ENCODE measurements at places on chromosomes 7 and 10.
A peak's percentile ranks its signal among the peaks of the same experiment; 100 is the strongest.

DNA sequence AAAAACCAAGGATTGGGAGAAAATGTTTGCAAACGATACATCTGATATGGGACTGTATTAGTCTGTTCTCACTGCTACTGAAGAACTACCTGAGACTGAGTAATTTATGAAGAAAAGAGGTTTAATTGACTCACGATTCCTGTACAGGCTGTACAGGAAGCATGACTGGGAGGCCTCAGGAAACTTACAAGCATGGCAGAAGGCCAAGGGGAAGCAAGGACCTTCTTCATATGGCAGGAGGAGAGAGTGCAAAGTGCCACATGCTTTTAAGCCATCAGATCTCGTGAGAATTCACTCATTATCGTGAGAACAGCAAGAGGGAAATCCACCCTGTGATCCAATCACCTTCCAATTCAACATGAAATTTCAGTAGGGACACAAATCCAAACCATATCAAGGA is 11.0 kb downstream of the ZNF713 start:
- DNase-seq: no peak

GRCh38 chr10:70169649-70170364 is 507 bp downstream of the SAR1A start:
- no peak for DNase-seq

DNA sequence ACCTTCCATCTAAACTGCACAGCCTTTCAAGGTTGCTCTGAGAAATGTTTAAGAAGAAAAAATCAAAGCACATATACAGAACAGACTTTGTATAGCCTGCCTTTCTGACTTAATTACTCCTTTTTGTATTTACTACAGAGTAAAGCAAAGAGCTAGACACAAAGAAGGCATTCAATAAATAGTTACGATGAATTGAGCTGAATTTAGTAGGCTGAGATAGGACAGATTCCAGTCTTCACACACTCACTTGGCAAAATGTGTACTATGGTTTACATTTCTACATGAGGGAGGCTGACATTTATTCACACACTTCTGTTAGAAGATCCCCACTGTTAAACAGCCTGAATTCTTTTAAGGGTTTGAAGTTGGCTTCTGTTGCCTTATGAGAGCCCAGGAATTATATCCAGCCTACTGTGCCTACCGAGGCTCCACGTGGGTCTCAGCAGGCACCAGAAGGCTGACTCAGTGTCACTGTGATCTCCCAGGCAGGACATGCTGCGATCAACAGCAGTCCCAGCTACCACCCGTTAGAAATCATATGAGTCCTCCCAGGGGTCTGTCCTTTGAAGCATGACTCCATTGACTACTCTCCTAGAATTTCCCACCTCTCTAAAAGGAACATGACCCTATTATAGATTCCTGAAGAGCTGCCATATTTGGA is 24.5 kb upstream of the SLC25A13 start:
- DNase-seq: no peak

DNA sequence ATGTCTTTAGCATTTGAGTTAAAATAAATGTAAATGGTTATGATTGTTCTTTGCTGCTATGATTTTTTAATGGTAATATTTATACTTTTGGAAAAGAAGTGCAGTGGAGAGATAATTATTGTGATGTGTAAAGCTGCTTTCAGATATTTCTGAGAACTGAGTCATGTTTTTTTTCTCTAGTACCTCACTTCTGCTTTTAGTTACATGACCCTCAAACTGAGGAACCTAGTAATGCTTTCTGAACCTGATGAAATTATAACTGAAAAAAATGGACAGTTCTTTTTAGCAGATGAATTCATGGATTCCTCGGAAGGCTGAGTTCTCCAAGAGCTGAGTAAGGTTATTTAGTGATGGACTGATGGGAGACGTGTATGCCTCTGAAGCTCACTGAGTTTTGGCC is 167.8 kb downstream of the CDCA7L start:
- DNase-seq: no peak

GRCh38 chr7:101586906-101587677 is 42.0 kb downstream of the MYL10 start:
- no peak for DNase-seq

- DNase-seq: no peak
These were observed 630.0 kb upstream of the GRM3 start for GRCh38 chr7:86013662-86014061.

GRCh38 chr10:22874189-22874854 is 53.5 kb upstream of the ARMC3 start:
- no peak for DNase-seq

DNA sequence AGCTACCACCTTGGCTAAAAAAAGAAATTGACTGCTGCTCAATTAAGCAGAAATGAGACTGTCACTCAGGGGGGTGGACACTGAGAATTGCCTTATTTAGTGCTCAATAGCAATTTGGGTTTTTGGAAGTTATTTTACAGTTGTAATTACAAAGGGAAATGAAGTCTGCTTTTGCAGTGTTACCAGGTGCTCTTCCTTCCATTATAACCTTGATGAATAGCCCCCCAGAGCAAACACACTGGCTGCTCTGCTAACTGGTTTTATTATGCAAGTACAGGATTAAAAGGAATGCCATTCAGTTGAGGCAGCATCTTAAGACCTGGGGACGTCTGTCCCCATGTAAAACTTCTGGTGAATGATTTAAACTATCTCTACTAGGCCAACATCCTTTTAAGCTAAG is 191.0 kb downstream of the EVX1 start:
- no peak for DNase-seq

DNA sequence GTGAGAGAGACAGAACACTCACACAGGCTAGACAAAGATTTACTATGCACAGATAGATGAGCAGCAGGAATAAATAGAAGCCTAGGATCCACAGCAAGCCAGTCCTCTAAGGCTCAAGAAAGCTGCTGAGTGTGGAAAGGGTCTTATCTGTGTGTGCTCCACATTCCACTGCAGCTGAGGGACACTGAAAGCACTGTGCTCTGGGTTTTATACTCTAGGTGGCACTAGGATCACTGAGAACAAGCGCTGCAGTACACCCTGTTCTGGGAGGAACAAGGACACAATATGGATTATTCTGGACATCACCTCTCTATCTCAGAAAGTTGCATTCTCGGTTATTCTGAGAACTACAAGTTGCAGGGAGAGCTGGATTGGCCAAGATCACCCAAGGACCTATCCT is 4.9 kb upstream of the KLHL7 start:
- no peak for DNase-seq

GRCh38 chr7:3896169-3896765 is 595.2 kb downstream of the SDK1 start:
- no peak for DNase-seq

DNA sequence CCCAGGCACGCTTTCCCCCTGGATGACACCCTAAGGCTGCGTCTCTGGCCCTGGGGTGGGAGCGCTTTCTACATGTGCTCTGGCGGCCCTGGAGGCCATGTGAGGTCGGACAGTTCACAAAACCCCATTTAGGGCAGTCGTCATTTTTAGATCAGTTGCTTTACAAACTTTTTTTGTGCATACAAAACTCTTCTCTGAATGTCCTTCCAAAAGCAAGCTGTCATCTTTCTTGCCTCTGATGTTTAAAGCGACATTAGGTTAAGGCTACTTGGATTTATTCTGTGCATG is 5.9 kb downstream of the MAFK start:
- no peak for DNase-seq

- DNase-seq: no peak
These were observed 332.6 kb downstream of the SH2D4B start for GRCh38 chr10:80870282-80870681.

- DNase-seq: no peak
These were observed 18.7 kb downstream of the SEC24C start for GRCh38 chr10:73762915-73763314.

GRCh38 chr10:4656576-4657194 is 169.3 kb upstream of the AKR1E2 start:
- peak; percentile 52 for DNase-seq

DNA sequence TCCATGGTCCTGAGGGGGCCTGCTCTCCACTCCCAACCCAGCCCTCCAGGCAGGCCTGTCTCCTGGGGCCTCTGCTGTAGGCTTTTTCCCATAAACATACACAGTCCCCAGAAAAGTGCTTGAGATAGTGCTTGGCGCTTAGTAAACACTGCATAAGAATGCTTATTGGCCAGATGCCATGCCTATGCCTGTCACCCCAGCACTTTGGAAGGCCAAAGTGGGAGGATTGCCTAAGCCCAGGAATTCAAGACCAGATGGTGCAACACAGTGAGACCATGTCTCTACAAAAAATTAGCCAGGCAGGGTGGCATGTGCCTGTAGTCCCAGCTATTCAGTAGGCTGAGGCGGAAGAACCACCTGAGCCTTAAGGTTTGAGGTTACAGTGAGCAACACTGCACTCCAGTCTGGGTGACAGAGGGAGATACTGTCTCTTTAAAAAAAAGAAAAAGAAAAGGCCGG is 24.6 kb upstream of the ASL start:
- DNase-seq: no peak

DNA sequence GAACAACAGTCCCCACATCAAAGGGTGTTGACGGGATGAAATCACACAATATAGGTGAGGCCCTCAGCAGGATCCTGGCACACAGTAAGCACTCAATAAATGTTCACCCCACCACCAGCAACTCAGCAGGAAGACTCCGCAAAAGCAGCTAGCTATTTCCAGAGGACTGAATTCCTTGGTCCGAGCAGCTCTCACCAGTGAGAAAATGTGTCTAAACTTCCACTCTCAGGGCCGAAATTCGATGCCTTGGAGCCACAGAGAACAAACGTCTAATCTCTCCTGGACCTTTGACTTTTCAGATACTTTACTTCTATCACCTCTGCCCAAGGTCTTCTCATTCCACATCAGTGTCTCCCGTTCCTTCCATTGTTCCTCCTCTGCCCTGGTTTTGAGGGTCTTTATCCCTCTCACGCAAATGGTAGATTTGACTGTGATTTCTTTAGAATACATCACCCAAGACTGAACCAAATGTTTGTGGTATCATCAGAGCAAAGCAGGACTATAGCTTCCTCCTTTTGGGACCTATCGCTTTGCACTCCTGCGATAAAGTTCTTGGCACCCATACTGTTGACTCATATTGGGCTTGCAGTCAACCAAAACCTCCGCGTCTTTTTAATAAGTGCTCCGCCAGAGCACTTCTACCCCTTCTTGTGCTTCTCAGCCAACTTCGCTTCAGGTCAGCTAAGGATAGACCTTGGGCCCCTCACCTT is 903 bp upstream of the NT5C2 start:
- DNase-seq: no peak

GRCh38 chr7:155721056-155721455 is 76.6 kb downstream of the RBM33 start:
- DNase-seq: no peak

DNA sequence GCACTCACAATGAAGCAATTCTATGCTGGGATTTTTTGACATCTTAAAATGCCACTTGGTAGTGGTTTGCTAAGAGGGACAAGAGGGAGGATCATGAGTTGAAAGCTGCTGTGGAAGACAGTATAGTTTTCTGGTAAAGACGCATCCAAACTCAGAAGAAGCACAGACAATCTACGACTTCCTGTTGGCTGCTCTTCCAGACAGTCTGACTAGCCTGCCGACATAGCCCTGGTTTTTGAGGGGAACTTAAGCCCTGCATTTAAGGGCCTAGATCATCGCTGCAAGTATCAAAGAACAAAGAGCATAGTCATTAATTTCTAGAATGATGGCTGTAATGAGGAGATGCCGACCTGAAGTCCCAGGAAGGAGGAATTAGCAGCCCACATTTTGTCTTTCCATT is 99.9 kb upstream of the IKZF1 start:
- DNase-seq: no peak

- DNase-seq: no peak
These were observed 265.3 kb downstream of the ELFN1 start for GRCh38 chr7:1935176-1936005.

- no peak for DNase-seq
These were observed 88.1 kb downstream of the VOPP1 start for GRCh38 chr7:55484241-55484640.

DNA sequence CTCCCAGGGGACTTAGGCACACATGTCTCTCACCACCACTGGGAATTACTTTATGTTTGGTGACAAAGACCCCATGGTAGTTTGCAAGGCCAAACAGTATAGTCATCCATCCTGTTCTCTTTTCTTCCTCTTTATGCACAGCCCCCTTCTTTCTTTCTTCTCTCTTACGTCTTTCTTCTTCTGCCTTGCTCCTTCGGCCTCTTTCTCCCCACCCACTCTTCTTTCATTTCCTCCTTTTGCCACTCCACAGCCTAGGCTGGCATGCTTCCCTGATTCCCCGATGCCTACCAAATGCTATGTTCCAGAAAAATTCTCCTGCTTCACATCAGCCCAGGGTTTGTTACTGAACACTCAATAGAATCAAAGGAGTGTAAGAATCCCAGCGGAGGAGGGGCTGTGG is 62.4 kb upstream of the MKLN1 start:
- DNase-seq: no peak

DNA sequence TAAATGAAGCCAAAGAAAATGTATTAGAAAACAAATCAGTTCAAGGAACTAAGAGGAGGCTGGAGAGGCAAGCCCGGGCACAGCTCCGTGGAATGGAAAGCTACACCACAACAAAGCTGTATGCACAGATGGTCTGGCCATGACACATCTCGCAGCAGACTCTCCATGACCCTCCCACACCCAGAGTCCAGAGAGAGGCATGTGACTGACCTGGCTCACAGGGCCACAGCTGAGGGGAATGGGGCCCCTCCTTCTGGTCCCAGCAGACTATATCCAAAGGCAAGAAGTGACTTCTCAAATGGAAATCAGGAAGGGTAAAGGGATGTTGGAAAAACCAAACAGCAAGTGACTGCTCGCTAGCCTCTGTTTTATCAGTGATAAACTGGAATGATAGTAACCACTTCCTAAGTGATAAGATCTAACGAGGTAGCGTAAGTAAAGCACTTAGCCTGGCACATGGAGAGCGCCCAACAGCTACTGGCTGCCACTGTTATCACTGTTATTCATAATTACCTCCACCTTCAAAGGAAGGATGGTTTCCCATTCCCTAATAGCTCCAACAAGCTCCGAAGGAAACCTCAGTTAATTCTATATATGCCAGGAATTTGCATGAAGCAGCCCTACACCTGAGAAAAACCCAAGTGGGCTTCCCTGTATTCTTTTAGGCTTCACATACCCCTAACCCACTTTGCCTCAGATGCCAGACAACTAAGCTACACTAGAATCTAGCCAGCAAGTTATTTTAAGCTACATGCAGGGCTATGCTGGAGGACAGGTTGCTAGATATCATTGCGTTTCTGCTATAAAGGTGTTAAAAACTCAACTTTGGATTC is 8.4 kb downstream of the OSBPL3 start:
- peak; percentile 58 for DNase-seq

DNA sequence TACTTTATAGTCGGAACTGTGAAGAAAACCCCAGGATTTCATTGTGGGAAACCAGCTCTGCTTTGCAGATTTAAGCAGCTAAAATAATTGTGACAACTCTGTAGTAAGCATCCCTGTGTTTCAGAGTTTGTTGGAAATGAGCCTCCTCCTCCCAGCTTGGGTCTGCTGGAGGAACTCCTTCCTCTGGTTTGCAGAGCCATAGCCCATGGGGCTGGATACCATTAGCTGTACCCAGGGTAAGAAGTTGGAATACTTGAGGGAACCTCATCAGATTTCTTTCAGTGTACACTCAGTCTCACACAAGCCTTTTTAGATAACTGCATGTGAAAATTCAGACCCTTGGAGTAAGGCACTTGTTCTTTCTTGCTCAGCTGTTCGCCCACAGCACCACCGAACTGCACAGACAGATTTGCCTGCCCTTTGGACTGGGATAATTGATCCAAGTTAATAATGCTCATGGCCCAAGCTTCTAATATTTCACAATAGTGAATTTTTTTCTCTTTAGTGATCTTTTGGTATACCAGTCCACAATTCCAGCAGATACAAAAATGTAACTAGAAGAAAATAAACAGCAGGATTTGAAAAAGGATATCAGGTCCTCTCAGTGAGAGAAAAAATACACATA is 467.4 kb upstream of the FZD8 start:
- DNase-seq: no peak

All from glutamatergic neuron (in vitro differentiated cells).